ENCODE measurements at places on chromosomes 4 and X. TPM values are rescaled to one million over a fixed set of nuclear protein-coding genes. Genes with fewer than 3 reads are reported as not detected.

GRCh38 chr4:77251751-77252150, 94.7 kb downstream of the CCNG2 start:
- H3K4me3 ChIP-seq: no peak overlapping the region
- no peaks in the 10 kb centered on the region for H3K27me3 ChIP-seq
- no peak overlapping the region for H3K27ac ChIP-seq
- H3K36me3 ChIP-seq: no peaks in the 10 kb centered on the region

DNA sequence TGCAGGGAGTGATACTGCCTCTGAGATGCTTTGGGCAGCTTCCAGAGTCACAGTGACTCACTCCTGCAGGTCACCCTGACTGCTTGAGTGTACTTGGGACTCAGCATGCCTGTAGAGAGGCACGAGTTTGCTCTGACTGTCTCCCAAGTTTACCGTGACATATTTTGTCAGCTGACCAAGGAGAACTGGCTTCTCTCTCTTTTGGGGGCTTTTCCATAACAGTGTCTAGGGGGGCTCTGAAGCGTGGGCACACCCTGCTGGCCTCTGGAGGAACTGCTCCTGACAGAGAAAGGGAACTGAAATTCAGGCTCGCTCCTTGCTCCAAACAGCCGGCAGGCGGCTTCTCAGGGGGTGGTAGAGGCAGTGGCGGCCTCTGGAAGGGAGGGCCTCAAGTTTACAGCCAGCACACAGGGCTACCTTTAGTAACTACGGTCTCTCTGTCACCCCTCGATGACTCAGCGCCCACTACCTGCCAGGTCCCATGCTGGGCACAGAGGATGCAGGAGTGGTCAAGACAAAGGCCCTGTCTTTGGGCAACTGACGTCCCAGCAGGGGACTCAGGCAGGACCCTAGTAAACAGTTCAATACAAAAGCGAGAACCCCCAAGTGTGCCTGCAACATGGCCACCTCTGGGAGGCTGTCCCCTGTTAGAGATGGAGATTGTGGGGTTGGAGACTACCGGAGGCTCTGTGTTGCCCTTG, 17.8 kb downstream of the ZNF185 start:
- H3K4me3 ChIP-seq: no peak overlapping the region

DNA sequence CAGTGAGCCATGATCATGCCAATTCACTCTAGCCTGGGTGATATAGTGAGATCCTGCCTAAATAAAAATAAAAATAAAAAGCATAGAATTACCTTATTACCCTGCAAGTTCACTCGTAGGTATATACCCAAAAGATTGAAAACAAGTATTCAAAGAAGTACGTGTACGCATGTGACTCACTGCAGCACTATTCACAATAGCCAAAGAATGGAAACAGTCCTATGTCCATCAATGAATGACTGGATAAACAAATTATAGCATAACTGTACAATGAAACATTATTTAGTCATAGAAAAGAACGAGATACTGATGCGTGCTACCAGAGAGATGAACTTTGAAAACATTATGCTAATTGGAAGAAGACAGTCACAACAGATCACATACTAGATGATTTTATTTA, 204.6 kb upstream of the DIAPH2 start:
- no peaks in the 10 kb centered on the region for H3K4me1 ChIP-seq
- H3K4me3 ChIP-seq: no peak overlapping the region
- no peaks in the 10 kb centered on the region for H3K27me3 ChIP-seq
- H3K36me3 ChIP-seq: no peaks in the 10 kb centered on the region
- H3K27ac ChIP-seq: no peak overlapping the region

GRCh38 chr4:89447543-89447942, 139.9 kb upstream of the GPRIN3 start:
- H3K4me3 ChIP-seq: no peak overlapping the region
- H3K4me1 ChIP-seq: no peaks in the 10 kb centered on the region
- no peak overlapping the region for H3K27ac ChIP-seq

- no peak for DNase-seq
- no peak overlapping the region for H3K4me3 ChIP-seq
- no peaks in the 10 kb centered on the region for H3K36me3 ChIP-seq
- H3K4me1 ChIP-seq: no peaks in the 10 kb centered on the region
- H3K27me3 ChIP-seq: no peaks in the 10 kb centered on the region
Observed at GRCh38 chr4:175511861-175512260, 300.2 kb downstream of the GPM6A start.

Gene TAB3
- total RNA-seq: 11.1 TPM

Gene RIBC1
- 0.39 TPM for total RNA-seq

DNA sequence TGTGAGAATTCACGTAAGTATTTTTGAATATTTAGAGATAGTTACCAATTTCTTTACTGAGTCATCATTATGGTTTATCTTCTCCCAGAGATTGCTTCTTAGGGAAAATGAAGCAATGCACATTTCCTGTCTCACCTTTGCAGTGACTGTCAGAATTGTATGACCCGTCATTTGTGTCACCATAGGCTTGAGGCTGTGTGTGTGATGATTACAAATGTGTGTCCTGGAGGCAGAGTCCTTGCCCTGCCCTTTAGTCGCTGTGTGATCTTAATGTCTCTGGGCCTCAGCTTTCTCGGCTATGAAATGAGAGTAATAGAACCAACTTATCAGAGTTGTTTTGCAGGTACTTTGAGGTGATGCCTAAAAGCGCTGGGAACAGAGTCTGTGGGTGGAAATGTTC, 13.9 kb downstream of the HCCS start:
- H3K4me1 ChIP-seq: no peaks in the 10 kb centered on the region
- H3K4me3 ChIP-seq: no peak overlapping the region
- H3K27me3 ChIP-seq: no peaks in the 10 kb centered on the region
- peaks cover 4% of the 10 kb centered on the region for H3K36me3 ChIP-seq
- no peak overlapping the region for H3K27ac ChIP-seq

Gene IL3RA
- not detected for total RNA-seq

GRCh38 chr4:118226311-118227010, 126.3 kb downstream of the PRSS12 start:
- no peak for DNase-seq
- H3K4me3 ChIP-seq: no peak overlapping the region
- no peak overlapping the region for H3K27ac ChIP-seq
- no peaks in the 10 kb centered on the region for H3K36me3 ChIP-seq
- H3K27me3 ChIP-seq: no peaks in the 10 kb centered on the region
- no peaks in the 10 kb centered on the region for H3K4me1 ChIP-seq

GRCh38 chr4:104420766-104421165, 73.9 kb downstream of the CXXC4 start:
- H3K27ac ChIP-seq: no peak overlapping the region
- DNase-seq: no peak
- H3K27me3 ChIP-seq: no peaks in the 10 kb centered on the region
- H3K4me1 ChIP-seq: no peaks in the 10 kb centered on the region

Gene EIF1AX
- total RNA-seq: 58.9 TPM

DNA sequence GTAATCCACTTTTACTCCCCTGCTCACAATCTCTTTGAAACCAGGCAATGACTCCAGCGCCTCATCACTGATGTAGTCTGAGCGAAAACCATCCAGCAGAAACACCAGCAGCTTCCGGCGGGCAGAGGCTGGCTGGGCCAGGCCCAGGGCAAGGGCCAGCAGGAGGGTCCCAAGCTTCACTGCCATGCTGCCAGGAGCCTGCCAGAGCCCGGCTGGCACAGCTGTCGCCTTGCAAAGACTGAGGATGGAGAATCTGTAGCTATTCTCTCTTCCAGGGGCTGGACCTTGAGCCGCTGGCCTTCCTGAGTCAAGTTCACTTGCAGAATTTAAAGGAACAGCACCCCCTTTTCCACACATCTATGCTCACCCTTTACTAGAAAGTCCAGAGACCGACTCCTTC, at the start of gene ENPP6:
Gene ENPP6 (minus strand): TSS at position 240 of the 400 bp plus-strand sequence. CDS start 54 bp downstream, at position 186.
- H3K27me3 ChIP-seq: no peaks in the 10 kb centered on the region
- no peaks in the 10 kb centered on the region for H3K4me1 ChIP-seq
- no peak within 1 kb of the TSS for H3K27ac ChIP-seq
- H3K36me3 ChIP-seq: no peaks in the 10 kb centered on the region

All from SJSA1 (cell line).